ENCODE measurements at places on chromosomes 6 and 20. TPM values are rescaled to one million over a fixed set of nuclear protein-coding genes. Genes with fewer than 3 reads are reported as not detected.

The PDE7B gene
- 0.34 TPM for total RNA-seq

The CASS4 gene
- total RNA-seq, result not detected

The ULBP3 gene
- 14.8 TPM for total RNA-seq

GRCh38 chr20:42100137-42100704 lies 482.0 kb upstream of the CHD6 start:
- DNase-seq, result no peak

DNA sequence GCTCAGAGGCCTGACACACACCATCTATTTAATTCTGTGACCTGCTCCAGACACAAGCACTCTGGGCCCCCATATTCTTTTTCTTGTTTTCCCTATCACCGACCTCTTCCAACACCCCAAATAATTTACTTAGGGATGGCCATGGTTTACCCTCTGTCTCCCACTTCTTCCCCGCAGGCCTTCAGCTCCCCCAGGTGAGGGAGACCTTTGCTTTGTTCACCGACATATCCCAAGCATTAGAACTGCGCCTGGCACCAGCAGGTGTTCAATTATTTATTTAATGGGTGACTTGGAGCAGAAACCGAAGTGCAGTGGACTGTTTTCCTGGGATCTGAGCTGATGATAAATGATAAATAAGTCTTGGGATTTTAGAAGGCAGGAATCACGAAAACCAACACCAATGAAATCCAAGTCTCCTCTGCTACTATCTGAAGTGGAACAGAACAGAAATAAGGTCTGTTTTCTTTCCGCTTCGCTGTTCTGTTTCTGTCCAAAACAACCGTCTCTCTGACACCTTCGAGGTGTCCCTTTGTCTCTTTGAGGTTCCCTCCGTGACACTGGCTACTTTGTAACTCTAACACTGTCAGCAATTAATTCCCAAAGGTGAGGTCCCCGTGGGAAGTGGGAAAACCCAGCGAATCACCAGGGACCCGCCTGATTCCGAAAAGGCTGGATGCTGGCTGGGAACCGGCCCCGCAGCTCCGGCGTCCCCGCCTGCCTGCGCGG lies 1.1 kb upstream of the RIN2 start:
- DNase-seq, result no peak

- DNase-seq, result no peak
Observed at GRCh38 chr6:39778581-39779255, 13.5 kb upstream of the DAAM2 start.

GRCh38 chr20:10476319-10476724 lies 41.2 kb downstream of the SLX4IP start:
- no peak for DNase-seq

DNA sequence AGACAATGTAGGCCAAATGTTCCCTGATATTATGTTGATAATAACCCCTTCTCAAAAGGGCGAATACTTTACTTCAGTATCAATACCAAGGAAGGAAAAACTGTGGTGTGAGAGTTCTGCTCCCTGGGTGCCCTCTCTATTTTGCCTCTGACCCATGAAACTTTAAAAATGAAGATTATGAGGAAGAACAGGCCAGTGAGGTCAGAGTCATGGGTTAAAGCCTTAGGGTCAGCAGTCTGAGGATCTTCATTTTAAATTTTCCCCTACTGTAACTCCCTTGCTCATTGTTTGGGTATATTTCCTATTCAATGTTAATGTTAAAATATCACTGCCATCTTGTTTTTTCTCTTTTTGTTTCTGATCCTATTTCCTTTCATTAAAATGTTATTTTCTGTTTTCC lies 47.9 kb downstream of the PRKN start:
- no peak for DNase-seq

DNA sequence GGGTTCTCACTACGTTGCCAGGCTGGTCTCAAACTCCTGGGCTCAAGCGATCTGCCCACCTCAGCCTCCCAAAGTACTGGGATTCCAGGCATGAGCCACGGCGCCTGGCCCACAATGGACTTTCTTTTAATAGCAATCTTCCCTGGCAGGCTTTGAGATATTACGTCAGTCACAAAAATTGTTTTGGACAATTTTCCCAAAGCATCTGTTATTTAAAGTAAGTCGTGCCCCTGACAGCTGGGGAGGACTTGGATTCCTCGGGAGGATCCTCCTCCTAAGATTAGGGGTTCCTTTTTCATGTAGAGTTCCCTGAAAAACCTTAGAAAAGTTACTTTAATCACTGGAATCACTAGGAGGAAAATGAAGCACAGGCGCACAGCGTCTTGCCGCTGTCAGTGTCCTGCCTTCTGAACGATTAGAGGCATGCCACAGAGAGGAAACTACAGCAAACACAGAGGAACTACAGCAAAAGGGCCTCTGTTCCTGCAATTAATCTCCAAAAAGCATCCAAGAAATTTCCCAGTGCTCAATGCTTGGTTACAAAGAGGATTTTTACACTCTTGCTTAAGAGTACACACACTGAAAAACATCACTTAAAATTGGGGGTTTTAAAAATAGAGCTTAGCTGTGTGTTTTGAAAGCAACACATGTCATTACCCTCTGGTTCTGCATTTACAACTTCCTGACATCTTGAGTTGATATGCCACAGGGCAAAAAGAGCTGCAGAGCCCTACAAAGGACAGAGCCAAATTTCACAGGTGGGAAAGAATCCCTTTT lies 4.5 kb downstream of the ACSS1 start:
- no peak for DNase-seq

All from kidney epithelial cell (primary cell).